ENCODE measurements at places on chromosomes 7 and 10. TPM values are rescaled to one million over a fixed set of nuclear protein-coding genes. Genes with fewer than 3 reads are reported as not detected.

Gene C7orf33
- total RNA-seq = not detected

Gene ITPRID1
- total RNA-seq = not detected

Gene WDR86
- 0.24 TPM for total RNA-seq

Gene TRIM74
- total RNA-seq = not detected

Gene MAT1A
- not detected for total RNA-seq

Gene C7orf57
- 0.24 TPM for total RNA-seq

Gene SRPK2
- total RNA-seq = 79.0 TPM

Gene NUDT1
- 14.8 TPM for total RNA-seq

Gene PRLHR
- total RNA-seq = not detected

Gene EIF5AL1
- 0.49 TPM for total RNA-seq

Gene OPALIN
- not detected for total RNA-seq

Gene AZGP1
- total RNA-seq = not detected

Gene VWDE
- not detected for total RNA-seq

Gene MRC1
- not detected for total RNA-seq

Gene SORBS1
- total RNA-seq = 0.49 TPM

Gene GNAI1
- total RNA-seq = 46.1 TPM

Gene TFR2
- 1.1 TPM for total RNA-seq

Gene BLNK
- total RNA-seq = not detected

Gene PIP
- not detected for total RNA-seq

Gene BRI3
- total RNA-seq = 62.6 TPM

Gene DYNC1I1
- 0.81 TPM for total RNA-seq

Gene PURB
- 19.9 TPM for total RNA-seq

Gene HILPDA
- 15.4 TPM for total RNA-seq

Gene PAPSS2
- 32.6 TPM for total RNA-seq

Gene PNLIPRP3
- not detected for total RNA-seq

Gene CEP55
- 4.9 TPM for total RNA-seq

Gene ADARB2
- total RNA-seq = not detected

Gene UTF1
- total RNA-seq = not detected

Gene CYP26C1
- 0.16 TPM for total RNA-seq

Gene RSU1
- 224 TPM for total RNA-seq

Gene ZNF746
- total RNA-seq = 42.5 TPM

Gene LIPJ
- not detected for total RNA-seq

Gene TFEC
- under 0.01 TPM for total RNA-seq

Gene LIPN
- not detected for total RNA-seq

Gene HGF
- total RNA-seq = 1.8 TPM

Gene UBE2H
- total RNA-seq = 62.4 TPM

Gene POMZP3
- total RNA-seq = 3.3 TPM

Gene OR6V1
- total RNA-seq = not detected

Gene CPA2
- total RNA-seq = not detected

Gene WASHC2A
- total RNA-seq = 56.1 TPM

Gene GIMAP5
- total RNA-seq = under 0.01 TPM

Gene KCNMA1
- 52.9 TPM for total RNA-seq

Gene TMEM236
- total RNA-seq = not detected

Gene UNCX
- total RNA-seq = 0.12 TPM

Gene DOCK1
- 82.8 TPM for total RNA-seq

Gene EGR2
- total RNA-seq = 0.61 TPM

Gene GARIN1A
- 2.4 TPM for total RNA-seq

Measured in hair follicle dermal papilla cell (primary cell).